Anterior cingulate cortex (tissue), 58 donors: ENCODE measurements at places on chromosomes 12 and 14.
A peak's percentile ranks its signal among the peaks of the same experiment; 100 is the strongest.

GRCh38 chr12:15899282-15899870 lies 11.8 kb upstream of the DERA start:
- DNase-seq = no peak

- DNase-seq = no peak
Measured at GRCh38 chr14:22887260-22887989, 4.4 kb downstream of the REM2 start.

GRCh38 chr14:103072595-103073366 lies 11.2 kb upstream of the LBHD2 start:
- DNase-seq = no peak

DNA sequence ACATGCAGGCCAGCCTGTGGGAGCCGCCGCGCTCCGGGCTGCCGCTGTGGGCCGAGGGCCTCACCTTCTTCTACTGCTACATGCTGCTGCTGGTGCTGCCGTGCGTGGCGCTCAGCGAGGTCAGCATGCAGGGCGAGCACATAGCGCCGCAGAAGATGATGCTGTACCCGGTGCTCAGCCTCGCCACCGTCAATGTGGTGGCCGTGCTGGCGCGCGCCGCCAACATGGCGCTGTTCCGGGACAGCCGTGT lies 2.9 kb downstream of the TMEM121 start:
- DNase-seq = no peak

DNA sequence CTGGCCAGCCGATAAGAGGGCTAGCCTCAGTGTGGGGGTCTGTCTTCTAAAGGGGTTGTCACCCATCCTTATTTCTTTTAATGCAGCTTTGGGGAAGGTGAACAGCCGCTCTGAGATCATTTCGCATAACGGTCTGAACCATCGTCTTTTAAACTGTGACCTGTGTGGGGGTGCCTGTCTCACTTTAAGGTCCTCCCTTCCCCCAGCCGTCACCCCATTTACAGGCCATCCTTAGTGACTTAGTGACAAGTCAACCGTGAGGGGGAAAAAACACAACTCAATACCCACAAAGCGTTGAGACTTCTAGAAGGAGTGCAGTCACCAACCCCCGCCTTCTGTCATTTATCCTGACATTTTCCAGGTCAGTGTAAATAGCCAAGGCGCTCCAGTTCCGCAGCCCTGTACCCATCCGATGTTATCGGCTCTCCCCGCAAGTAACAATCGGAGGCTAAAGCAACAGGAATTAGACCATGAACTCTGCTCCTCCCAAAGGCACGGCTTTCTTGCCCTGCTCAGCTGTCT lies 505 bp upstream of the DENND5B start:
- DNase-seq = no peak

DNA sequence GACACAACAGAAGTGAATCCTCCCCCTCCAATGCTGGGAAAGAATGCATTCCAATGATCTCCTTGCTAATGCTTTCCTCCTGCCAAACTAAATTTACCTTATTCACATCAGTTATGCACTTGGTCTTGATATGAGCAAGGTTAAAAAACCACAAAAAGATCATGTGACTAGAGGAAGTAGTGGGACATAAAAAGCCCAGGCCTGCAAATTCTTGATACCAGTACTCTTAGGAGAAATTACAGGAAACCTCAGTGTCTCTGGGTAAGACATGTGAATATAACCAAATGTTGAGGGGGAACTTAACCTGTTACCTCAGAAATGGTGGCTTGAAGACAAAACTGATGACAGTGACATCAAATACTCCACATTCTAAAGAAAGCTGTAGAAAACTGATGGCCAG lies 427.1 kb downstream of the RPS29 start:
- no peak for DNase-seq

GRCh38 chr14:22390195-22390594 lies 198.8 kb downstream of the DAD1 start:
- DNase-seq = no peak

DNA sequence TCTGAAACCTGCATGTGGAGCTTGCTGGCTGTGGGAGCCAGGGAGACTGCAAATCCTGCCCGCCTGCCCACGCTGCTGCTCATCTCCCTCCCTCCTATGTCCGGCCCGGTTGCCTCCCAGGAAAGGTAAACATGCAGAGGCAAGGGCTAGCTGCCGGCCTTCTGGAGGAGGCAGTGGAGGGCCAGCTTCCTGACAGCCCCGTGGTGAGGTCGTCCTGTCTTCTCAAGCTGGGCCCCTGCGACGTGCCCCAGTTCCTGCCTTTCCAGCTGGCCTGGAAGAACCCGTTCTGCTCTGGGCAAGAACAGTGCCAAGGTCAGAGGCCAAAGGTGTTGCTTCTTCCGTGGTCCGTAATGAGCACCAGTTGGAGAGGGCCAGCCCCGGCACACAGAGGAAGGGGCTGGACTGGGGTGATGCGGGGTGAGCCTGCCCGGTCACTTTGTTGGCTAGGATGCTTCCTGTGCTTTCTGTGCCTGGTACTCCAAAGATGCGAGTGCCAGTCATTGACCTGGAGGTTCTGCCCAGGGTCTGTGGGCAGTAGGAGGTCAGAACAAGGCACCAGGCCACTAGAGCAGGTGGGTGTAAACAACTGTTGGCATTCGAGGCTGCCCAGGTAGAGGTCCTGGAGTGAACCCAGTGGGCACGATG lies 25.3 kb downstream of the TPCN1 start:
- DNase-seq = peak; percentile 58

- no peak for DNase-seq
Measured at GRCh38 chr12:107801150-107801549, 26.6 kb downstream of the ASCL4 start.

DNA sequence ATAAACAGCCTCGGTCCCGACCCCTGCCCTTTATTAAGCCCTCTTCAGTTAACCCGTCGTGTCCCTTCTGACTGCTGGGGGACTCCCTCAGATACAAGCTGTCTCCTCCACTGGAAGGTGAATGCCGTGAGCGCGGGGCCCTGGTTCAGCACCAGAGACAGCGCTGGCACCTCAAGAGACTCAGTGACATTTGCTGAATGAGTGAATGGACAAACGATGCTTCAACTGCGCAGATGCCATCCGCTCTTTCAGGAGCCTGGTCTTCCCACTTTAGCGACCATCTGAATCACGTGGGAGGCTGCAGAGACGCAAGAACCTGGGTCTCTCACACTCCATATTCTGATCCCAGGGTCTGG lies 92.6 kb upstream of the SFSWAP start:
- no peak for DNase-seq

DNA sequence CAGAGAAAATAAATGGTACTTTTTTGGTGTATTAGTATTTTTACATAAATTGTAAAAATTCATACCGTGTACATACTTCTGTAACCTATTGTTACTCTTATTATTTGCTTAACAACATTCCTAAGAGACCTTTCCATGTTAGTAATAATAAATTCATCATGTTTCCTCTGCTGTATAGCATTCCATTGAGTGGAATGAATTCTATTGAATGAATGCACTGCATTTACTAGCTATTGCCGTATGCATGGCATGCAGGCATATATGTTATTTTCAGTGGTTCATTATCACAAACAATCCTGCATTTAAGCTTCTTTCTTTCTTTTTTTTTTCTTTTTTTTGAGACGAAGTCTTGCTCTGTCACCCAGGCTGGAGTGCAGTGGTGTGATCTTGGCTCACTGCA lies 137.6 kb upstream of the TBX3 start:
- DNase-seq = no peak

DNA sequence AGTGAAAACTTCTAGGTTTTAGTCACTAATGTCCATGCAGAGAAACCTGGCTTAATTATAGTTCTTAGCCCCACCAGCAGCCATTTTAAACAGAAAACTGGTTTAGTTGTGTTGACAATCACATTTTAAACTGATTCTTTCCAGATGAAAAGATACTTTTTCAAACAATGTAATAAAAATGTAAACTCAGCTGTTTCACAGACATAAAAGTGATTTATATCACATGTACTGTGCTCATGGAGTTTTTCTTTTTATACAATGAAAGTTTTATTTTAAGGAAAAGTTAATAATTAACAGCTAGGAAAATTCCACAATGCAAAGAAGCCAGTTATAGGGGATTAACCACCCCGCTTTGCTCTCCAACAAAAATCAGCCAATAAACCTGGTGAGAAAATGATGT lies 129.7 kb downstream of the PAX9 start:
- no peak for DNase-seq

DNA sequence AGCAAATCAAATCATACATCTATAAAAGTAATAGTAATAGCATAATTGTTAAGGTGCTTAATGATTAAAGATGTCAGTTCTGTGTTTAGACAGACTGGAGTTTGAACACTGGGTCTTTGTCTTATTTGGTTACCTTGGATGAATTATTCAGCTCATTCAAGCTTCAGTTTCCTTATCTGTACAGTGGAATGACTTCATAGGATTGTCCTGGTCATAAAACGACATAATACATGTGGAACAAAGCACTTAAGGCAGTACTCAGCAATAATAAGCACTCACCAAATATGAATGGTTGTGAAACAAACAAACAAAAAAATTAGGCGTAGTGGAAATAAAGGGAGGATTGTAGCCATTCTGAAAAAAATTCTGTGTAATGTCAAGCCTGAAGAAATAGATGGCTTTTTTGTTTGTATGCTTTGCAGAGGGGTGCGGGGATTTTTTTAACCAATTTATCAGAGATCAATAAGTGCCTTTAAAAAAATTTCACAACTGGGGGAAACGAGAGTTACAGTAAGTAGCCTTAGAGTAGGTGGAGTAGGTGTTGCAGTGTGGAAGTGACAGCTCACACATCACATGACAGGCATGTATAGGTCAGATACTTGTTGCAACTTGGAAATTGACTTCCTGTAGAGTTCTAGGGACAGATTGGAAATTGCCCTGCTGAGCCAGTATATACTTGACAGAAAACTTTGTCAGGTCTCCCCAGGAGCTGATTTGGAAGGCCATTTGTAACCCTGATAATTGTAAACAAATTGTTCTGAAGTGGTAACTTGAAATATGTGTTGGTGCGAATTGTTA lies 157.7 kb downstream of the SLC15A5 start:
- no peak for DNase-seq

DNA sequence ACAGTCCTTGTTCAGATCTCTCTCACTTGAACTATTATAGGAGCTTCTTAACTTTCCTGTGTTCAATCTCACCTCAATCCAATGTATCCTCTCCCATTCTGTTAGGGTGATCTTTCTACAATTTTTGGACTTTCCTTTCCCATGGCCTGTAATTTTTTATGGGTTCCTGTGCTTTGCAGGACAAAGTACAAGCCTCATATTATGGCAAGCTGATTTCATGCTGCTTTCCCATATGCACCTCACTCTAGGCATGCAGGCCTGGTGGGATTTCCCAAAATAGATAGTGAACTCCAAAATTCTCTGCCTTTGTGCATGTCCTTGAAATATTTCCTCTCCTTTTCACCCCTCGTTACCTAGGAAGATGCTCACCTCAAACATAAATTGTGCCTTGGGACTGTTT lies 499.4 kb downstream of the NAV3 start:
- no peak for DNase-seq

- DNase-seq = no peak
Measured at GRCh38 chr12:15276088-15276698, 46.1 kb upstream of the PTPRO start.
